ENCODE measurements at places on chromosomes 1 and 21.

GRCh38 chr1:111392042-111392441, 35.5 kb downstream of the OVGP1 start:
- DNase-seq: no peak

- no peak for DNase-seq
Observed at GRCh38 chr1:51776408-51776807, 102.1 kb downstream of the NRDC start.

- DNase-seq: no peak
Observed at GRCh38 chr1:92708368-92708950, 76.4 kb downstream of the EVI5 start.

DNA sequence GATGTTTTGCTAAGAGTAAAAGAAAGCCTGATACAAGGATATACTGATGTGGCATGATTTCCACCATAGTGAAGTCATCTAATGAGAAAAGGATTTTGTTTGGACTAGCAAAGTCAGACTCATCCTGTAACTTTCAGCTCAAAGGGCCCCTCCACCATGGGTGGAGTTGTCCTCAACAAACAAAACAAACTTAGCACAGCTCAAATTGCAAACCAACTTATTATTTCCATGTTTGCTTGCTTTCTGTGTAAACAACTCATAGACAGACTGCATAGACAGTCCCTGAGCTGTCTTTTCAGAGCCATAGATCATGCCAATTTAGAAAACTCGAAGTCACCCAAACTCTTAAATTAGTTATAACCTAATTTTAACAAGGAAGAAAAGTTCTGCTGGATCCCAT, 69.4 kb upstream of the VAV3 start:
- no peak for DNase-seq

GRCh38 chr1:56081736-56082135, 497.6 kb downstream of the PLPP3 start:
- DNase-seq: no peak

GRCh38 chr1:156860113-156860627, 495 bp upstream of the NTRK1 start:
- DNase-seq: peak; percentile 49

DNA sequence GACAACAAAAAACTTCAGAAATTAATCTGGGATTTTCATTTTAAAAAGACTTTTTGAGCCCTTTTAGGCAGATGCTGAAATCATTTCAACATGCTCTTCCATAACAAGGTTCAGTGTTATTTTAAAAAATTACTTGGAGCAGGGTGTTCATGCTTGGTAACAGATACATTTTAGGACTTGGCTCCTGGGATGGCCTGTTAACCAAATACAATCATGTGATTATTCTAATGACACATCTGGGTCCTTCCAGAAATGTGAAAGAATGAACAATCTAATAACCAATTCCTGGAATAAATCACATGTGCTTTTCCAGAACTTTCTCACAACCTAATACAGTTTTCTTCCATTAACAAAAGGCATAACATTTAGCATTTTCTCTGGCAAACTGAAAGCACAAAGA, 379.8 kb upstream of the RUNX1 start:
- no peak for DNase-seq

DNA sequence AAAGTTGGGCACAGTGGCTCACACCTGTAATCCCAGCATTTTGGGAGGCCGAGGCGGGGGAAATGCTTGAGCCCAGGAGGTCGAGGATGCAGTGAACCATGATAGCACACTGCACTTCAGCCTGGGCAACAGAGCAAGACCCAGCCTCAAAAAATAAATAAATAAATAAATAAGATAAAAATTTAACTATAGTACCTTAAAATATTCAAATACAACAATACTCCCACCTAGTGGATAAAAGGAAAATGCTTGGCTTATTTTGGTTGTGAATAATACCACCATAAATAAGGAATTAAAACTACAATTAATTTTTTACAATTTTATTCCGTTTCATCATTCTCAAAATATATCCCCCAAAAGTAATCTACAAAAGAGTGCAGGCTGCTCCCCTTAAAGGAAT, 8.1 kb downstream of the PSMG1 start:
- no peak for DNase-seq

DNA sequence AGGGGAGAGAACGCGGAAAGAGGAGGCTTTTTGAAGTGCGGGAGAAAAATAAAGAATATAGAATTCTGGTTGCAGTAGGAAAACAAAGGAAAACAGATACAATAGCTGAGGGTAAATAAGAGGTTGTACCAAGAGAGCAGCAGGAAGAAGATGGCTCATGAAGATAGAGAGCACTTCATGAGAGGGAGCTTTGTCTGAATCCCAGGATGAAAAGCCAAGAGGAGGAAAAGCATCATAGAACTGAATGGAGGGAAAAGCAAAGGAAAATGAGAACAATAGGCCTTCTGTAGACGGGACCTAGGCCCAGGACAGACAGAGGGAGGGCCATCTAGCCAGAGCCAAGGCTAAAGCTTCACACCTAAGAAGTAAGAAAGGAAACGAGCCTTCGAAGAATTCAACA, 49.5 kb downstream of the ATP6V1G3 start:
- no peak for DNase-seq

DNA sequence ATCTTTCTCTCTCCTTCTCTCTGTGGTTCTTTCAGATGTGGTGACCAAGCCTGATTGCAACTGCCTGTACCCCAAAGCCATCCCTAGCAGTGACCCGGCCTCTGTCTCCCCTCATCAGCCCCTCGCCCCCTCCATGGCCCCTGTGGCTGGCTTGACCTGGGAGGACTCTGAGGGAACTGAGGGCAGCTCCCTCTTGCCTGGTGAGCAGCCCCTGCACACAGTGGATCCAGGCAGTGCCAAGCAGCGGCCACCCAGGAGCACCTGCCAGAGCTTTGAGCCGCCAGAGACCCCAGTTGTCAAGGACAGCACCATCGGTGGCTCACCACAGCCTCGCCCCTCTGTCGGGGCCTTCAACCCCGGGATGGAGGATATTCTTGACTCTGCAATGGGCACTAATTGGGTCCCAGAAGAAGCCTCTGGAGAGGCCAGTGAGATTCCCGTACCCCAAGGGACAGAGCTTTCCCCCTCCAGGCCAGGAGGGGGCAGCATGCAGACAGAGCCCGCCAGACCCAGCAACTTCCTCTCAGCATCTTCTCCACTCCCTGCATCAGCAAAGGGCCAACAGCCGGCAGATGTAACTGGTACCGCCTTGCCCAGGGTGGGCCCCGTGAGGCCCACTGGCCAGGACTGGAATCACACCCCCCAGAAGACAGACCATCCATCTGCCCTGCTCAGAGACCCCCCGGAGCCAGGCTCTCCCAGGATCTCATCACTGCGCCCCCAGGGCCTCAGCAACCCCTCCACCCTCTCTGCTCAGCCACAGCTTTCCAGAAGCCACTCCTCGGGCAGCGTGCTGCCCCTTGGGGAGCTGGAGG, 12.7 kb downstream of the CSF1 start:
- DNase-seq: no peak

DNA sequence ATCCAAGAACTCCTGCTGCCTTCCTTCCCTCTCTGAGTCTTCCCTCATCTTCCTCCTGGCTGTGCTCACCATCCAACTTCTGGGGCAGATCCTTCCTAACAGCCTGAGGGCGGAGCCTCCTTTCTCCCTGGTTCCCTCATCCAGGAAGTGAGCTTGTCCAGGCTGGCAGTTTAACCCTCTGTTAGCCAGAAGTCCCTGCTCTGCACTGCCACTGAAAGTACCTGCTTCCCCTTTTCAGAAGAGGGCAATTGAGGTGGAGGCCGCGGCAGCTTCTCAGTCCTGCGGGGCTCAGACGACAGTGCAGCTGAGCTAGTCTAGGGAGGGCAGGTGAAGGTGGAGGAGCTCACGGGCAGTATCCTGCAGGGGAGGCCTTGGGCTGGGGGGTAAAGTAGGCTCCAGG, 149.1 kb downstream of the FCRL5 start:
- DNase-seq: no peak

- no peak for DNase-seq
Observed at GRCh38 chr1:234875953-234876855, 252.4 kb downstream of the TOMM20 start.

DNA sequence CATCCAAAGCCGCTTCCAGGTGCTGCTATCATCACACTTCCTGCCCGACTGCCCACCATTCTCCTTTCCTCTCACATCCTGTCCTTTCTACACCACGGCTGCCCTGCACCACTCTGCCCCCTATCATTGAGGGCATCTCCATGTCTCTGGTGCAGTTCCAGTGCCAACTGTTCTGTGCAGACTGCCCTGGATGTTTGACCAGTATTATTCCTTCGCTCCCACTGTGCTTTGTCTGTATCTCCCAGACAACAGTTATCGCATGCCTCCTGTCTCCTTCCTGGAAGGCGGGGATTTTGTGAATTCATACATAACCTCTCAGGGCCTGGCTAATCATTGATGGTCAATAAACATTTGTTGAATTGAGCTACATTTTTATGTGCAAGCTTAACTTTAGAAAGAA, 63.6 kb upstream of the GNG12 start:
- no peak for DNase-seq

- no peak for DNase-seq
Observed at GRCh38 chr21:27422435-27422834, 455.5 kb upstream of the ADAMTS5 start.

- DNase-seq: no peak
Observed at GRCh38 chr21:45572783-45573451, 30.7 kb upstream of the SLC19A1 start.

DNA sequence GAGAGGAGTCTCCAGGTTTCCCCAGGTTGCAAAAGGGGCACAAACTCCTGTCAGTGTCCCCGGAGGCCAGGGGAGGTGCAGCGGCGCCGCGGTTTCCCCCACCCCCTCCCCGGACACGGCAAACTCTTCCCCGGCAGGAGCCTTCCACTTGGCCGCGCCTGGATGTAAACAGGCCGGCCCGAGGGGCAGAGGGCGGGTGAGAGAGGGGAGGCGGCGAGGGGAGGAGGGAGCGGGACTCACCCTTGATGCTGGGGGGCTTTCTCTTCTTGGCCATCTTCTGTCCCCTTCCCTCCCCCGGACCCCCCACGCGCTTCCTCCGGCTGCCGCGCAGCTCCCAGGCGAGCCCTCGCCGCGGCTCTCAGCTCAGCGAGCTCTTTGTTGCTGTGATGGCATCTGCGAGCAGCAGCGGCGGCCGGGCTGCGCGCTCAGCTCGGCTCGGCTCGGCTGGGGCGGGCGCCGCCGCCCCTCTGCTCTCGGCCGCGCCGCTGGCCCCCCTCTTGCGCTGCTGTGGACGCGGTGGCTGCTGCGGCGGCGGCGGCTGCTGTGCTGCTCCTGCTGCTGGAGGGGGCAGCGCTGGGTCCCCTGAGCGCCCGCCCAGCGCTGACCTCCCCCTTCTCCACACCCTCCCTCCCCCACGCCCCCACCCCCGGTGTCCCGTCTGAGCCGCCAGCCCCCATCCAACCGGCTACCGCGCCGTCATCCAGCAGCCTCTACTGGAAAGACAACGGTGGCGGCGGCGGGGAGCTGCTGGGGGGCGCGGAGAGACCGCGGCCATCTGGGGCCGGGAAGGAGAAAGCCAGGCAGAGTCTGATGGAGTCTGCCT, 4.9 kb upstream of the SLC44A5 start:
- DNase-seq: no peak

DNA sequence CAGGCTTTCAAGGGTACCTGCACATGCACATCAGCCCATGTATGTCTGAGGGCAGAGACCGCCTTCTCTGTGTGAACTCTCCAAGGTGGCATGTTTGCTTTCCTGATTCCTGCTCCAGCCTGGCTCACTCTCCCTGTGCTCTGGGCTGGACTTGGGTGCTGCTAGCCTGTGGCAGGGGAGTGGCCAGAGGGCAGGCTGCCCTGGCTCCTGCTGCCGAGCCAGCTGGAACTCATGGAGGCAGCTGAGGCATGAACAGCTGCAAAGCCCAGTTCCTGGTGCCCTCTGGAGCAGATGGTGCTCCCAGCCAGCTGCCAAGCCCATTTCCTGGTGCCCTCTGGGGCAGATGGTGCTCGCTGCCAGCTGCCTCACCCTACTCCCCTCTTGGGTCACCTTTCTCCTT, 7.6 kb downstream of the UBL4B start:
- DNase-seq: no peak

DNA sequence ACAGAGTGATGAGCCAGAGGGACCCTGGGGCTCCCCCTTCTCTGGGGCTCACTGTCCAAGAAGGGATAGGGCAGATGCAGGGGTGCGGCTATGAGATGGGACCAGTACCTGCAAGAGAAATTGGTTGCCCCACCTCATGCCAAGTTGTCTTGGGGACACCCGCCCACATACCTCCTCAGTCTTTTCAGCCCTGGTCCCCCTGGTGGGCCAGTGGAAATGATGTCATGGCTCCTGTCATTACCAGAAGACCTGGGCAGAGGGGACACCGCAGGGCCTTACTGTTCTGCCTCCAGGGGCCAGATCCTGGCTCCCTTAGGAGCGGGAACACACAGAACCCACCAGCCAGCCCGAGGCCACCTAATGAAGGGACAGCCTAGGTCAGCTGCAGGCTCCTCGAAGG, 63.2 kb downstream of the CDK18 start:
- no peak for DNase-seq

DNA sequence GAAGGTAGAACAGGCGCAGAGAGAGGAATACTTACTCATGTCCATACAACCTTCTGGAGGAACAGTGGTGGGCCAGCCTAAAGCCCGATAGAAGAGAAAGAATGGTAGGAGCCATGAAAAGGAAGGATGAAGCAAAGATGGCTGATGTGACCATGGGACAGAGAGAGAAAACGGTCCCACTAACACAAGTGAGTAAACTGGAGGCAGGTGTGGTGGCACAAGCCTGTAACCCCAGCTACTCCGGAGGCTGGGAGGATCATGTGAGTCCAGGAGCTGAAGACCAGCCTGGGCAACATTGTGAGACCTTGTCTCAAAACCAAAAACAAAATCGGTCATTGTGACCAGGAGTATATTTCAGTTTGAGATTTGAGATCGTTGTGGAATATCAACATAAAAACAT, 49.4 kb downstream of the C1orf198 start:
- no peak for DNase-seq

DNA sequence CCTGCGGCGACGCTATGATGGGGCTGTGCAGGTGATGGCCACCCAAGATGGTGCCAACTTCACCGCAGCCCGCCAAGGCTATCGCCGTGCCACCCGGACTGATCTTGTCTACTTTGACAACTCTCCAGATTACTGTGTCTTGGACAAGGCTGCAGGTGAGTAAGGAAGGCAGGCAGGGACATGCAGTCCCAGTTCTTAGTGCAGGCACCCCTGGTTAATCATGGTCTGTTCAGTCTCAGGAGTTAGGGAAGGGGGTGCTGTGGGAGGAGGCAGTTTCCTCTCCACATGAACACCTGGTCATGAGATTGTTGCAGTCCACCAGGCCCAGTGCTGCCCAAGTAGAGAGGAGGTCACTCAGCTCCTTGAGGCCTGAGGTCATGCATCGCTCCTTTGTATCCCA, 8.5 kb downstream of the WNT2B start:
- DNase-seq: no peak

GRCh38 chr1:206557636-206558473, 50.5 kb downstream of the RASSF5 start:
- DNase-seq: peak; percentile 48

GRCh38 chr1:241672301-241672700, 20.2 kb downstream of the WDR64 start:
- DNase-seq: no peak
